ENCODE measurements at places on chromosomes 7 and 10.

- peak; percentile 57 for DNase-seq
Observed at GRCh38 chr10:33732161-33732680, 397.8 kb upstream of the NRP1 start.

- DNase-seq: peak; percentile 51
Observed at GRCh38 chr10:111076191-111076681, 593 bp upstream of the ADRA2A start.

- peak; percentile 56 for DNase-seq
Observed at GRCh38 chr10:4067931-4068561, 283.0 kb upstream of the KLF6 start.

GRCh38 chr7:2633538-2634266, 1.9 kb downstream of the TTYH3 start:
- peak; percentile 90 for DNase-seq

- peak; percentile 71 for DNase-seq
Observed at GRCh38 chr7:79936281-79936983, 198.2 kb upstream of the GNAI1 start.

- DNase-seq: no peak
Observed at GRCh38 chr10:78648256-78648860, 420.4 kb upstream of the ZMIZ1 start.

- DNase-seq: no peak
Observed at GRCh38 chr7:158904599-158904998, 48.2 kb downstream of the DYNC2I1 start.

DNA sequence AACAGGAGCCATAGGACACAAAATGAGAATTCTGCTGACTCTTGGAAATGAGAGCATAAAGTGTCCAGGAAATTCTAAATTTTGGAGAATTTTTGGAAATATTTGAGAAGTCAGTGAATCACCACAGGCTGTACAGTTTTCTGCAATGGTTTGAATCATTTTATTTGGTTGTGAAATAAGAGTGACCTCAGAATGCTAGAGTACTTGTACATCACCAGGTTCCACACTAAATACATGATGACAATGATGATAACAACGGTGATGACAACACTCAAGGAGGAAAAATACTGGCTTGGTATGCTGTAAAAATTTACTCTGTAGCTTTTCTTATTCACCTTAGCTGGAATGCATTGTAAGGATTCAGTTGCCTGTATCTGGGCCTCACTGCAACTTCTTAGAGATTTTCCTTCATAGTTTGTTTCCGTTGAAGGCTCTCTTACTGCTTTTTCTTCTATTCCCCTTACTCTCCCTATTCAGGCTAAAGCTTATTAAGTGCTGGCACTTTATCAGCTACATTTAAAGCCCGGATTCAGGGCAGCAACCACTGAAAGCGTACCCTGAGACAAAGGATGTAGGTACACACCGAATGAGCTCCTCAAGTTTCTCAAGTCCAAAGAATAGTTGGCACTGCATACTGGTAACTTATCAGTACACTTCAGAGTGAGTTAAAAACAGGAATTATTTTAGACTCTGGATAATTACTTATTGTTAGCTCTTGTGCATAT, 30.2 kb upstream of the NME8 start:
- DNase-seq: no peak

GRCh38 chr10:72061491-72061890, 26.9 kb downstream of the SPOCK2 start:
- no peak for DNase-seq

GRCh38 chr10:31723106-31723750, 205.4 kb downstream of the ARHGAP12 start:
- peak; percentile 37 for DNase-seq

Data from fibroblast of pulmonary artery (primary cell).